ENCODE measurements at places on chromosomes 12 and 14.

GRCh38 chr12:124039276-124039675 lies 66.3 kb downstream of the ZNF664 start:
- no peak for DNase-seq

GRCh38 chr12:79911889-79912656 lies 22.8 kb downstream of the PPP1R12A start:
- DNase-seq, result no peak

DNA sequence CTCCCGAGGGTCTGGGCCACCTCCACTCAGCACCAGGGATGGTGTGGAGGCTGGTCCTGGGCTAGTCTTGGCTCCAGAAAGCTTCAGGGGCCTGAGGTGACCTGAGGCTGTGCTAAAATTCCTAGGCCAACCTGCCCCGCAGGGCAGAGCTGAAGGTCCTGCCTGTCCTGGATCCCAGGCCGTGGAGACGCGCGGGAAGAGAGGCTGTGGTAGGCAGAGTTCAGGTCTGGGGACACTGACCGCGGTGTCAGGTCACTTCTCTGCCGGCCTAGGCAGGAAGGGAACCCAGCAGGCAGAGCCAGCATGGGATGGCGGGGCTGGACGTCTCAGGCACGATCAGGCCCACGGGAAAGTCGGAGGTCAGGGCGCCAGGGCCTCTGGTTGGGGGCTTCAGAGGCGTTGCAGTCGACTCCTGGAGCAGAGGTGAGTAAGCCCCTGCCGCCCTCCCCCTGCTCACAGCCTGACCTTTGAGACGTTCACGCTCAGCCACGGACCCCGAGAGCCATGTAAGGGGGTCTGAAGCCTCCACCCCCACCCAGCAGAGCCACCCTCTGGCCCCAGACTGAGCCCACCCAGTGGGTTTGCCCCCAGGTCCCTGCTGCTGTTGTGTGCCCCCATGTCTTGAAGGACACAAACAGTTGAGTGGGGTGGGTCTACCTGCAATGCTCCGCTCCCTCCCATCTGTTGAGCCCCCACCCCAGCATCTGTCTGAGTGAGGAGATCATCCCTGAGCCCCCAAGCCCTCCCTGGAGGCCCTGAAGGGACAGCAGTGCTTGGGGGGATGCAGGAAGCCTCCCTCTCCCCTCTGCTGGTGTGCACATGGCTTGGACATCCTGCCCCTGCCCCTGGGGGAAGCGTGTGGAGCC lies 142.7 kb downstream of the KIF26A start:
- DNase-seq, result peak; percentile 56

GRCh38 chr12:88383405-88383804 lies 196.9 kb downstream of the KITLG start:
- no peak for DNase-seq

DNA sequence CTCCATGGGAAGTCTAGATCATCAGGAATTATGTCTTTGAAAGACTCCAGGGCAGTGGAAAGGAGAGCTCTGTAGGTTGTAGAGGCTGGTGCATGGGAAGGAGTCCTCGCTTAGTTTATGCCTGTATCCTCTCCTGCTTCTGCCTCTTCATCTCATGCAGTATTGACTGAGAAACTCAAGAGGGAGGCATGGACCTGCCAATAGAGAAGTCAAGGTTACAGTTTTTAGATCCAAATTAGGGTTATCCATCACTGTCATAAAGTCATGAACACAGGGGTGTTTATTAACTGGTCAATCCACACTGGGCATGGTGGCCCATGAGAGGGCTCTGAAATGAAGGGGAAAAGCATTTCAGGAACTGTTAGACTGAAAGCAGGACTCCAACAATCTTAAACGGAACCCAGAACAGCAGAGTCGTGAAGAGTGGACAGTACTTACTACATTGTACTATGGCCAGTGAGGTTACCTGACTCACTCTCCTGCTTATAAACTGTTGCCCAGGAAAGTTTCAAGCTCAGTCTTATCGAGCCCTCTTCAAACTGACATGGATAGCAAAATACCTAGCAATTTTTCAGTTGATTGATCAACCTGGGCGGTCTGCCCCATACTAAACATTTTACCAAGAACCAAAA lies 30.1 kb upstream of the DHRS7 start:
- no peak for DNase-seq

- no peak for DNase-seq
Measured at GRCh38 chr12:84986586-84986985, 49.5 kb downstream of the TSPAN19 start.

DNA sequence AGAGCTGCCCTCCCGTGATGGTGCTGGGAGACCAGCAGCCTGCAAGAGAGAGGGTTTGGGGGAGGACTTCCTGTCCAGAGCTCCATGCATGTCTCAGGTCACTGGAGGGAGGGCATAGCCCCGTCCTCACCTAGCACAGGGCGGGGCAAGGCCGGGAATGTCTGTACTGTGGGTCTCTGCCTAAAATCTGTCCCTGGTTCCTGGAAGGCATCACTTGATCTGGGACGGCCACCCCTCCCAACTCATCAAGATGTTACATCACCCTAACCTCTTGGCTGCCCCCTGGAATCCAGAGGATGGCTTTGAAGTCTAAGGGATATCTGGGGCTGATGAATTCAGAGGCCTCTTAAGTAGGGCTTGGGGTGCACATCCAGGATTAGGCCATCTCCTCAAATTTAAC lies 37.0 kb upstream of the MEG3 start:
- no peak for DNase-seq

DNA sequence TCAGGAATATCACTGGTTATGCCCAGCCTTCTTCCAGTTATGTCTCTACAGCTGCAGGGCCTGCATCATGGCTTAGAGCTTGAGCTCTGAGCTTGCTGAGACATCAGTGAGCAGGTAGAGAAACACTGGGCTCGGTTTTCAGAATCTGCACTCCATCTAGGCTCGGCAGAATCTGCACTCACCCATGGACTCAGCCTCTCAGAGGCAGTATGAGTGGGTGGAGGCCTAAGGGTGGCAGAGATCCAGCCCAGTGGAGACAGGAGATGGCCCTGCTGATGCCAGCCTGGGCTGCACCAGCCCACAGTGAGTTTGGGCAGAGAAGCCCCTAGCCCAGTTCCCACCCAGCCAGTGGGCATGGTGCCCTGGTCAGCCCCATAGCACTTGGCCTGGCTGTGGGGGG lies 12.8 kb downstream of the KRT80 start:
- DNase-seq, result no peak
